AG04450 (cell line): ENCODE measurements at places on chromosomes 7 and 10.
A peak's percentile ranks its signal among the peaks of the same experiment; 100 is the strongest.

GRCh38 chr7:130266258-130266960, at the start of gene CPA2:
Gene CPA2 (plus strand): TSS chr7:130266863. CDS start chr7:130266882, 19 bp downstream.
- DNase-seq = no peak

GRCh38 chr7:48035967-48036478, 680 bp downstream of the C7orf57 start:
- no peak for DNase-seq

- DNase-seq = no peak
Measured at GRCh38 chr10:7538970-7539654, 127.7 kb downstream of the ITIH5 start.

DNA sequence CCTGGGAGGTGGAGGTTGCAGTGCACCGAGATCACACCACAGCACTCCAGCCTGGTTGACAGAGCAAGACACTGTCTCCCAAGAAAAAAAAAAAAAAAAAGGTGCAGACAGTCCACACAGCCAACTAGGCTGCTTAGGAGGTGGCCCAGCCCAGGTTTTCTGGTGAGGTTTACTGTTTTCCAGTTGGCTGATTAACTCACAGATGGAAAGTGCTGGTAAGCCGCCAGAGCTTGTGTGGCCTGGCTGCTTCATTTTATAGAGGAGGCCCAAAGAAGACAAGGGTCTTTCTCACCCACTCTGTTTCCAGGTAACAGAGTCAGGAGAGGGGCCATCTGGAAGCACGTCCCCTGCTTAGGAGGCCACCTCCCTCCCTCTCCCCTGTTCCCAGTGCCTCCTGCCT, 6.2 kb downstream of the RHBDD2 start:
- DNase-seq = no peak

DNA sequence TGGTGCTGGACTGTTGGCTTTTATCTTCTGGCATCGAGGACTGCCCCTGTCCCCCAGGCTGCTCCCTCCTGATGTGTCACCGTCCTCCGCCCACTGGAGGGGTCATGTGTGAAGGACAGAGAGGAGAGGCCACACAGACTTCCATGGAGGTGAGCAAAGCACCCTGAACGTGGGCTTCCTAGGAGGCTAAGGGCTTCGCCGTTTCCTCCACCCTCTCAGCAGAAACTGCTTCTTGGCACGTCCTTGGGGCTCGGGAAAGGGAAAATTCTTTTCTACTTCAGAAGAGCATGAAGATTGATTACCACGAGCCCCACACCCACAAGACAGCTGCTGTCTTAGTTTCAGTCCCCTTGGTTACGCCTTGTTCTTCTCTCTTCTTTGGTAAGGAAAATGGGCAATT, 218.2 kb downstream of the CCDC3 start:
- DNase-seq = no peak

GRCh38 chr7:22255834-22256233, 101.1 kb downstream of the RAPGEF5 start:
- DNase-seq = no peak

DNA sequence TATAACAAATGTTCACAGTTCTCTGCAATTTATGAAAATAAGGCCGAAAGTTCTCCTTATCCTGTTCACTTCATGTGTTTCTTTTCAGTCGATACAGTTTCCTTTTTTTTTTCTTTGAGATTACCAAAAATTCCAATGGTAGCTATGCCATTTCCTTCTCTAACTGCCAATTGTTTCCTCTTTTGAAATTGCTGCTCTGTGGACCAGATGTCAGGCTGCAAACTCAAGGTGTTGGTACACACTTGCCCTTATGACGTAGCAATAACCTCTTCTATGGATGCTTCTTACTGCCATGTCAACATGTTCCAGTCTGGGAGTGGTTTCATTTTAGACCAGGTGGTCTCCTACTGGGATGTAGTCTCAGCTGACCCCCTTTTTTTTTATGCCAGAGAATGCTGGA, 52.9 kb downstream of the CASD1 start:
- no peak for DNase-seq

- DNase-seq = no peak
Measured at GRCh38 chr10:125742465-125742864, 23.0 kb downstream of the EDRF1 start.

DNA sequence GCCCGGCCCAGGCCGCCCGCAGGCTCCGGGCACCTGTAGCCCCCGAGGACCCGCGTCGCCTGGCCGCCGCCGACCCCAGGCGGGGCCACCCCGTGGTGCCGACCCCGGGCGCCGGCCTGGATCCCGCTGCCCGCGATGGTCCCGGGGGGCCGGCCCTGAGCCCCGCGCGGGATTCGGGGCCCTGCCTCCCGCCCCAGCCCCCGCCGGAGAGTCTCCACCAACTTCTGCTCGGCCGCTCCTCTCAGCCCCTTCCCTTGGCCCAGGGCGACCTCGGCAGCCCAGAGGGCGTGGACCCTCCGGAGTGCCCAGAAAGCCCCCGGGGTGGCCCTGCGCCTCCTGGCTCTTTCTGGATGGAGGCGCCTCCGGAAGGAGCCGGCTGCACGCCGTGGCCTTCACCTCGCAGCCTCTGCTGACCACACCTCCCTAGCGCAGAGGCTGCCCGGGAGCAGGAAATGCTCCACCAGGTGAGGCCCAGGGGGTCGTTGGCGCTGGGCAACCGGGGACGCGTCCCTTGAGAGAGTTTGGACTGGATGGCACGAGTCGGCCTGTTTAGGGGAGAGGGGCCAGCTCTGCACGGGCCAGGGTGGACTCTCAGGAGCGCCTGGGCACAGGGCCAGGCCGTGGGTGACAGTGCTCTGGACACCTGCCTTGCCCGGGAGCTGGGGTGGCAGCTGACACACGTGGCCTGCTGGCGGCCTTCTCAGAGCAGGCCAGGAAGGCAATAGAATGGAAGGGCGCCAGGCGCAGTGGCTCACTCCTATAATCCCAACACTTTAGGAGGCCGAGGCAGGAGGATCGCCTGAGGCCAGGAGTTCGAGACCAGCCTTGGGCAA, 529 bp downstream of the ZNF853 start:
- DNase-seq = no peak

DNA sequence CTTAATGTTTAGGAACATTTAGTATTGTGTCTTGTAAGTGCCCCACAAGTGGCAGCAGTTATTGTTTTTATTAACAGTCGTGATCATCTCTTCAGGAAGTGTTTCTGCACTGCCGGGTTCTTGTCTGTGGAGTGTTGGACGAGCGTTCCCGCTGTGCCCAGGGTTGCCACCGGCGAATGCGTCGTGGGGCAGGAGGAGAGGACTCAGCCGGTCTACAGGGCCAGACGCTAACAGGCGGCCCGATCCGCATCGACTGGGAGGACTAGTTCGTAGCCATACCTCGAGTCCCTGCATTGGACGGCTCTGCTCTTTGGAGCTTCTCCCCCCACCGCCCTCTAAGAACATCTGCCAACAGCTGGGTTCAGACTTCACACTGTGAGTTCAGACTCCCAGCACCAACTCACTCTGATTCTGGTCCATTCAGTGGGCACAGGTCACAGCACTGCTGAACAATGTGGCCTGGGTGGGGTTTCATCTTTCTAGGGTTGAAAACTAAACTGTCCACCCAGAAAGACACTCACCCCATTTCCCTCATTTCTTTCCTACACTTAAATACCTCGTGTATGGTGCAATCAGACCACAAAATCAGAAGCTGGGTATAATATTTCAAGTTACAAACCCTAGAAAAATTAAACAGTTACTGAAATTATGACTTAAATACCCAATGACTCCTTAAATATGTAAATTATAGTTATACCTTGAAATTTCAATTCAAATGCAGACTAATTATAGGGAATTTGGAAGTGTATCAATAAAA, 22.2 kb downstream of the PLA2G12B start:
- DNase-seq = no peak

GRCh38 chr10:15374156-15374555, 3.1 kb upstream of the FAM171A1 start:
- DNase-seq = no peak

DNA sequence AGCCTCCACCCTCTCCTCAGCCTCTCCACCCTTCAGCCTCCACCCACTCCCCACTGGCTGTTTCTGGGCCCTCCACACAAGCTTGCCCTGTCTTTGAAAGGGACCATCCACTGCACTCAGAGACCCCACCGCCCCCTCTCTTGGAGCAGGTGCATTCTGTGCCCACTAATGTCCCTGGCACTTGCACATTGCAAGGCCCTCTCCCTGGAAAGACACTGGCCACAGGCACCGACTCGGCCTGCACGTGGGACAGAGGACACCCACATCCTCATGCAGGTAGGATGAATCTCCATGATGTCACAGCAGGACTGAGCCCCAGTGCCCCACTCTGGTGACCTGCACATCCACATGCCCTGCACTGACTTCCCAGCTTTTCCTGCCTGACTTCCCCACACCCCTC, 36.8 kb upstream of the EBF3 start:
- DNase-seq = no peak

- no peak for DNase-seq
Measured at GRCh38 chr10:8616166-8616565, 561.7 kb downstream of the GATA3 start.

GRCh38 chr7:47933215-47933614, 15.1 kb downstream of the PKD1L1 start:
- DNase-seq = no peak

DNA sequence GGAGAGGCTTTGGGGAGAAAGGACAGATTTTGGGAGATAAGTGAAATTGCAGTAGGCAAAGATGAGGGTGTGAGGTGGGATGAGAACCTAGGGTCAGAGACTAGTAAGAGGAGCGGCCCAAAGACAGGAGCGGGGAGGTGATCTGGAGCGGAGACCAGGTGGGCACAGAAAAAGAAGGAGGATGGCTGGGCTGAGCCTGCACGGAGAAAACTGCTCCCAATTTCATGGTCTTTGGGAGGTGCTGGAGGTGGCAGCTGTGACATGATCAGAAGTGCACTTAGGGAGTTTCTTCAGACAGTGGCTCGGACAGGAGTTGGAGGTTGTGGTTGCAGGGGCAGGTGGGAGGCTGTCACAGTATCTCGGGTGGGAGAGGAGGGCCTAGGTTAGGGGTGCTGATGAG, 232.8 kb downstream of the SKAP2 start:
- no peak for DNase-seq

- DNase-seq = no peak
Measured at GRCh38 chr7:85866540-85866939, 679.7 kb upstream of the SEMA3D start.

- no peak for DNase-seq
Measured at GRCh38 chr10:97868134-97868685, 18.6 kb downstream of the GOLGA7B start.

DNA sequence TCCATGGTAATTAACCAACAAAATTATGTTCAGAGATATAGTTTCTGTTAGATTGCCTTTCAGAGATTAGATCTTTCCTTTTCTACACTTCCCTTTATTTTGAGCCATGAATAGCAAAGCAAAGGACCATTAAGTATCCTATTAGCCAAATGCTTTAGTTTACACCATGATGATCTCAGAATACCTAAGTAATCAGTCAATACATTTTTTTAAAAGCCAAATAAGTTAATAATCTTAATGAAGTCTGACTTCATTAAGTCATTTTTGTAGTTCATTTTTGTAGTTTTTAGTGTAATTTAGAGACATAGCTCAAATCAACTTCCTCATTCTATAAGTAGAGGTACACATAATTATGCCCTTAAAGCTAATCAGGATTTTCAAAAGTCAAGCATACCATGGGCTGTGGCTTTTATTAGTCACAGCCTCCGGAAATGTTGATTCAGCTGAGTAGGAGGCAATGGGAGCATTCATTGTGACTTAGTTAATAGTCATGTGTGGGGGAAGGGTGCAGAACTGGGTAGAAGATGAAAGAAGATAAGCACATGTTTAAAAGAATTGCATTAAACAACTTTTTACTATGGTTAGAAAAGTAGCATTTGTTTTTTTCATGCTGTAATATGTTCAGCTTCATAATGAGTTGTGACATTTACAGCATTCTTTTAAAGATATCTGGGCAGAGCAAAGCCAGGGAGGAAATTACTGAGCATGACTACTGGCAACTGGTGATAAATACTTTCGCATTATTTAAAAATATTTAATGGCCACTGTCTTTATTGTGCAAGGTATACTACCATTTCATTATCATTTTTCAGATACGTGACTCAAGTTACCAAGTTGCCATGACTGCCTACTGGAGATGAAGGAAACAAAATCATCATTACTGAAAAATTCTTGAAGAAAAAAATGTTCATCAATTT, 57.3 kb upstream of the CCDC71L start:
- peak; percentile 88 for DNase-seq

GRCh38 chr7:73770002-73770859, at the start of gene CLDN3:
Gene CLDN3 (minus strand): TSS chr7:73770270. CDS start chr7:73770049, 221 bp downstream.
- no peak for DNase-seq

GRCh38 chr10:62196528-62196927, 72.1 kb downstream of the RTKN2 start:
- DNase-seq = no peak

GRCh38 chr10:120905268-120905667, 54.1 kb downstream of the WDR11 start:
- no peak for DNase-seq

- DNase-seq = peak; percentile 23
Measured at GRCh38 chr7:140876519-140877248, 48.0 kb downstream of the BRAF start.

DNA sequence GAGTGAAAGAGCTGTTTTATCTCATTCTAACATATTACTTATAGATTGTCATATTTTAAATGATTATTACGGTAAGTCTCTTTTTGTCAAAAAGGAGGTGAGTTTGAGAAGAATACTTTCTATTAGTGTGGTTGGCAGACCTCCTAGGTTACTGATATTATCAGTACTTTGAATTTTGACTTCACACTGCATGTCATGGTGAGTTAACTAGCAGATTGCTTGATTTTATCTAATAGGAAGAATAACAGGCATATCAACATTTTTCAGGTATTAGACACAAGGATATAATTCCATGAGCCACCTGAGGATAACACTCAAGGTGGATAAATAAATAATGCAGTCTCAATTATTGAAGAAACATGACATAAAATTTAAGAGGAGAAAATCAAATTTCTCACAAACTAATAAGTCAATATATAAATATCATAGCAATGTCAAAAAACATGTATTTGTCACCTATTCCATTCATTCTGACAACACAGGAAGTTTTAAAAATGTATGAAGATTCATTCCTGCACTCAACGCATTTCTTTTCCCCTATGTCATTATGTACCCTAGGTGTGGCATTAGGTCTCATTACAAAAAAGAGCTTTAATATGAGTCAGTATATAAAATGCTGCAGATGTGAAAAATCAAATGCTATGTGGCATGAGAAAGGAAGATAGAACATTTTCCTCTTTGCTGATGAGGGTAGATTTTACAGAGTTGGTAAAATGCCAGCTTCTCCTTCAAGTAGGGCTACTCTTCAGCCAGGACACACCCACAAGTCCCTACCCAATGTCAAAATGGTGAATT, 1621.6 kb downstream of the REEP3 start:
- no peak for DNase-seq

DNA sequence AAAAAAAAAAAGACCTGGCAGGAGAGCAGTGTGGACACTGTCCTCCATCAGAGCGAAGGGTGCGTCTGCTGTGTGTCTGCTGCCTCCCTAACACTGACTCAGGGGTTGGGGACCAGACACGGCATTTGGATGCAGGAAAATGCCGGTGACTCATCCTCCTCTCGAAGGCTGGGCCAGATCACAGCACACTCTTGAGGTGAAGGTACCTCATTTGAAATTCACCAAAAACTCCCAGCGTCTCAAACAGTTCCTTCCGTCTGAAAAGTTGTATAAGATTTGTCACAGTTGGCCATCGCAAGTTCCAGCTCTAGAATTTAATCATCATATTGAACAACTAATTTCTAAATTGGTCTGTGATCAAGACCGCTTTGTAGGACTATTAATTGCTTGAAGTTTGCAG, 118.1 kb upstream of the LYZL2 start:
- peak; percentile 15 for DNase-seq

- no peak for DNase-seq
Measured at GRCh38 chr10:1020958-1021357, 4.7 kb downstream of the IDI2 start.
